ENCODE measurements at places on chromosomes 7 and 10.

GRCh38 chr10:44966129-44966815, 6.7 kb downstream of the RASSF4 start:
- no peak for DNase-seq

DNA sequence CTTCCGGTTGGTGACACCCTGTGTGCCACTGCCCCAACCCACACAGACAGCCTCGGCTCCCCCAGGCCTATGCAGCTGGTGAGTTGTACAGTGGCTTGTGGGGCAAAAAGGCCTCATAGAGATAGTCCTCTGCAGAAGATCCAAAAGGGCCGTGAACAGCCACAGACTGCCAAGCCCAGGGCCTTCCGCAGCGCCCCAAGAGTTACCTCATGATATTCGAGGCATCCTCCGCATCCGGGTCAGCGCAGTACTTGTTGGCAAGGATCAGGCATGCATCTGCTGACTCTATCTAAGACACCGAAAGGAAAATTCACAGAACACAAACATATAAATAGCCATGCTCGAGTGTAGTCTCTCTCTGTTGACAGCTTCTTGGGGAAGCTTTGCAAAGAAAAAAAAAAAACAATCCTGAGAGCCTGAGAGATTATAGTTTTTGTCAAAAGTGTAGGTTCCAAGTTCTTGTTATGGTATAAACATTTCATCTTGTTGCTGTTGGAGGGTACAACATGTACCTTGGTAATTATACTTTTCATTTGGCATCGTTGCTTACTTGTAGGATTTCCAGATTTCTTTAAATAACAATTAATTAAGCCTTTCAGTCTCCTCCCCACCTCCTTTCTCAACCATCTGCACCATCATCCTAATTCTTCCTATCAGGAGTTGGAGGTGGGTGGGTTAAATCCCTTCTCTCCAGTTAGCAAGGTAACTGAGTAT, 553.0 kb downstream of the KCNMA1 start:
- no peak for DNase-seq

GRCh38 chr7:11170175-11170574, 196.5 kb downstream of the PHF14 start:
- DNase-seq = no peak

DNA sequence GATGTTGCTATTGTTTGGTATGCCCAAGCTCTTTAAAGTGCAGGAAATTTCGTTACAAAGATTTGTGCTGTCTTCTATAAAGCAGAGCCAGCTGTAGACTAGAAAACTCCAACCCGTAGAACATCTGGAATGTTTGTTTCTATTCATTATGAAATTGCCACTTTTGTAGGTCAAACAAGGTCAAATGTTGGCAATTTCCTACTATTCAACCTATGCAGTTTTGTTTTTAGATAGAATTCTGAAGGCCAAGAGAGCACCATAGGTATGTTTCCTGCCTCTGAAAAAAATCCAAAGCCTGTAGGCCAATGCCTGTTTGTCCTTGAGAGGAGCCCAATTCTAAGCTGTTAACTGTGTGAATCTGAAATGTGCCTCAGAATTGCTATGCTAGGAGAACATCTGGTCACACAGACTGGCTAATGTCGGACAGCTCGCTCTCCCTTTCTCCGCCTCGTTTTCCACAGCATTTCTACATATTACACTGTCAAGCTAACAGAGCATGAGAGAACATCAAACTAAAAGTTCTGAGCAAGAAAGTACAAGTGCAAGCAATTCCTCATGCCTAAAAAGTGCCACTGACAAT, 267.2 kb upstream of the LRGUK start:
- no peak for DNase-seq

DNA sequence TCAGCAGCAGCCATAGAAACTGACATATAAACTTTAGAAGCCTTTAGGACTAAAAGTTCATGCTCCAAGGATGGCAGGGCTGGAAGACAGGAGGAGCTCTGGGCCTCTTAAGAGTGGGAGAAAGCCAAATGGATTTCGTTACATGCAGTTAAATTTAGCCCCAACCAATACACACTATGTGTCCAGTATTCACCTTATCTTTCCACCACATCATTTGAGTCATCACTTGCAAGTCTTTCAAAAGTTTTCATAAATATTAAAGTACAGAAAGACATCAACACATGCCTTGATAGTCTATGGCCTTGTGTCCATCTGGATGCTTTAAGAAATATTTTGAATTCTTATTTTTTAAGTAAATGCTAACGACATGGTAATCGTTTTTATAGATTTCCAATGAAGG, 392.4 kb upstream of the LRRN3 start:
- no peak for DNase-seq

DNA sequence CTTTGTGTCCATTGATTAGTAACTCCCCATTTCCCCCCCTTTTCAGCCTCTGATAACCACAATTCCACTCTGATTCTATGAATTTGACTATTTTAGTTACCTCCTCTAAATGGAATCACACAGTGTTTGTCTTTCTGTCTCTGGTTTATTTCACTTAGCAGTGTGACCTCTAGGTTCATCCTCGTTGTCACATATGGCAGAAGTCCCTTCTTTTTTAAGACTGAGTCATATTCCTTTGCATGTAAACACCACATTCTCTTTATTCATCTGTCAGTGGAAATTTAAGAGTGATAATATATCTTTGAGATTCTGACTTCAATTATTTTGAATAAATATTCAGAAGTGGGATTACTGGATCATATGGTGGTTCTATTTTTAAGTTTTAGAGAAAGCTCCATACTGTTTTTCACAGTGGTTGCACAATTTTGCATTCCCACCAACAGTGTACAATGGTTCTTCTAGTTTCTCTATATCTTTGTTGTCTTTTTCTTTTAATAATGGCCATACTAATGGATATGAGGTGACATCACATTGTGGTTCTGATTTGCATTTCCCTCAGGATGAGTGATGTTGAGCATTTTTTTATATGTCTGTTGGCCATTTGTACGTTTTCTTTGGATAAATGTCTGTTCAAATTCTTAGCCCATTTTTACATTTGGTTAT, 126.1 kb upstream of the GRB10 start:
- no peak for DNase-seq

DNA sequence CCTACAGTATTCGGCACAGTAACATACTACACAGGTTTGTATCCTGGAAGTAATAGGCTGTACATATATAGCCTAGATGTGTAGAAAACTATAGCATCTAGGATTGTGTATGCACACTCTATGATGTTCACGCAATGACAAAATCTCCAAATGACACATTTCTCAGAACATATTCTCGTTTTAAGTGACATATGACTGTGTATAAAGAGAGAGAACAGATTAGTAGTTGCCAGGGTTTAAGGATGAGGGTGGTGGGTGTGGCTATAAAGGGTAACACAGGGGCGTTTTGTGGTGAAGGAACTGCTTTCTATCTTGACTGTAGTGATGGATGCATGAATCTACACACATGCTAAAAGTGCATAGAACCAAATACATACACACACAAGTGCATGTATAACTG, 101.2 kb downstream of the ARL4A start:
- DNase-seq = no peak

GRCh38 chr7:151115121-151115835, 29.0 kb downstream of the AGAP3 start:
- DNase-seq = no peak

DNA sequence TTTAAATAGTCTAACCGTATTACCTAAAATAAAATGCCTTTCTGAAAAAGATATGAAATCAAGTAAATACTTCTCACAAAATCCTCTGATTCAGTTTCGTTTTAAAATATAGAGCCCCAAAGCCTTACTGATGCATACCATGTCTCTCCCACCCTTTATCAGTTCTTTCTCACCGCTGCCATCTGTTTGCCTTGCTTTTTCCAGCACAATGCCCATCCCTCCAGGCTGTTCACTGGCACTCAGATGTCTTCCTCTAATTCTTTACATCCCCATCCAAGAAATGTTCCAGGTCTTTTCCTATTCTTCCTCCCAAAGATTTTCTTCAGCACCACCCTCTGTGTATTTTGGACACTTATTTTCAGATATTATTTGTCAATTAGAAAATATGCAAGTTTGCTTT, 116.5 kb upstream of the LRRN3 start:
- DNase-seq = no peak

DNA sequence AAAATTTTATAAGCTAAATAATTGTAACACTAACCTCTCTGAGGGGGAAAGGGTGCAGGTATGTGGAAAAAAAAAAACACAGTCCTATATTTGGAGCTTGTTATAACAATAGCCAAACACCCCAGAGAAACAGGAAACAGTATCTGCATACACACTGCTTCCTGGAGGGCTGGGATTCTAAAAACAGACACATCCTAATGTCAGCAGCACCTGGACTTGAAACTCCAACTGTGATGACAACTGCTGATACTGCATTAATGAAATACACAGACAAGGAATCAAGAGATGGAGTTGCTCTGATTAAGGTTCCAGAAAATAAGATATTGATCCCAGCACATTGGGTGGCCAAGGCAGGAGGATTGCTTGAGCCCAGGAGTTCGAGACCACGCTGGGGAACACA, 9.3 kb downstream of the DAGLB start:
- no peak for DNase-seq

DNA sequence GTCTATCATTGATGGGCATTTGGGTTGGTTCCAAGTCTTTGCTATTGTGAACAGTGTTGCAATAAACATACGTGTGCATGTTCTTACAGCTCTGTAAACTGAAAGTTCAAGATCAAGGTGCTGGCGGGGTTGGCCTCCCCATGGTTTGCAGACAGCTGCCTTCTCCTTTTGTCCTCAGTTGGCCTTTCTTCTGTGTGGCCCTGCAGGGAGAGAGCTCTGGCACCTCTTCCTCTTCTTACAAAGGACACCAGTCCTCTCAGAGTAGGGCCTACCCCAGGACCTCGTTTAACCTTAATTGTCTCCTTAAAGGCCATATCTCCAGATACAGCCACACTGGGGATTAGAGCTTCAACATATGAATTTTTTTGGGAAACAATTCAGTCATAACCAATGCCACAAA, 462.7 kb downstream of the TCERG1L start:
- no peak for DNase-seq

GRCh38 chr7:106590209-106590816, 70.6 kb downstream of the CCDC71L start:
- no peak for DNase-seq

DNA sequence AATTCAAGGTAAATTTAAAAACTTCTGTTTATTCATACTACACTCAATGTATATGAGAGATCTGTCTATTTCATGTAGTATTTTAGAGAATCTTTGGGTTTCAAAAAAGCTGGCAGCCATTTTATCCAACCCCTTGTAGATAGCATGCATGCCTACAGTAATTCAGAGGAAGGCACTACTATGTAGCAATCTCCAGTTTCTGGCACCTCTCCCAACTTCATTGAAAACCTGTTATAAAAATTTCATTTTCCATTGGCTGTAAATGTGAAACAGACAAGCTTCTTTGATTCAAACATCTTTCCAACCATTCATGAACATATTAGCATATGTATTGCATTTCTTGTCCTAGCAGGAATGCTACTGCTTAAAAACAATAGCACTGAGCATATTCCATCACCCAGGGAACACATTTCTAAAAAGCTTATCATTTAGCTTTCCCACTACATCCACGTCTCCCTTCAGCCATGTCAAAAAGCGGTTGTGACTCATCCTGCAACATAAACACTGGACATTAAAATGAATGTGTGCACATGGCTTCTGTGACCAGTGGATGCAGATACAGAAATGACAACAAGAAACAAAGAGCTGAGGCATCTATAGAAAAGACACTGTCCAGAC, 330.4 kb upstream of the AOAH start:
- no peak for DNase-seq

DNA sequence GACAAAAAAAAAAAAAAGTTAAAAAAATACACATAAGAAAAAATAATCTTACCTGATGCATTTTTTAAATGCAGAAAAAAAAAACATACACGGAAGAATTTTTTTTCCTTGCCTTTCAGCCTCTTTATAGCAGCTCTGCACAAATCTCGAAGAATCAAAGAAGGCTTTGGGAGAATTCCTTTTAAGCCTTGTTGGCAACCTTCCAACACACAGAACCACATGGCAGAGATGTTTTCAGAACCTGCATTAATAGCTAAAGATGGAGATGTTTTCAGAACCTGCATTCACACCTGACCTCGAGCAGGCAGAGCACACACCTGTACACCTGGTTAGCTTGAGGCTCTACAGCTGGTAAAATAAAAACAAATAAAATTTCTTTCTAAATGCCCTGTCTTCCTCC, 65.6 kb downstream of the DOCK4 start:
- no peak for DNase-seq

GRCh38 chr7:79590916-79591623, 137.6 kb upstream of the MAGI2 start:
- DNase-seq = no peak

GRCh38 chr7:118609207-118609606, 384.7 kb downstream of the ANKRD7 start:
- no peak for DNase-seq

DNA sequence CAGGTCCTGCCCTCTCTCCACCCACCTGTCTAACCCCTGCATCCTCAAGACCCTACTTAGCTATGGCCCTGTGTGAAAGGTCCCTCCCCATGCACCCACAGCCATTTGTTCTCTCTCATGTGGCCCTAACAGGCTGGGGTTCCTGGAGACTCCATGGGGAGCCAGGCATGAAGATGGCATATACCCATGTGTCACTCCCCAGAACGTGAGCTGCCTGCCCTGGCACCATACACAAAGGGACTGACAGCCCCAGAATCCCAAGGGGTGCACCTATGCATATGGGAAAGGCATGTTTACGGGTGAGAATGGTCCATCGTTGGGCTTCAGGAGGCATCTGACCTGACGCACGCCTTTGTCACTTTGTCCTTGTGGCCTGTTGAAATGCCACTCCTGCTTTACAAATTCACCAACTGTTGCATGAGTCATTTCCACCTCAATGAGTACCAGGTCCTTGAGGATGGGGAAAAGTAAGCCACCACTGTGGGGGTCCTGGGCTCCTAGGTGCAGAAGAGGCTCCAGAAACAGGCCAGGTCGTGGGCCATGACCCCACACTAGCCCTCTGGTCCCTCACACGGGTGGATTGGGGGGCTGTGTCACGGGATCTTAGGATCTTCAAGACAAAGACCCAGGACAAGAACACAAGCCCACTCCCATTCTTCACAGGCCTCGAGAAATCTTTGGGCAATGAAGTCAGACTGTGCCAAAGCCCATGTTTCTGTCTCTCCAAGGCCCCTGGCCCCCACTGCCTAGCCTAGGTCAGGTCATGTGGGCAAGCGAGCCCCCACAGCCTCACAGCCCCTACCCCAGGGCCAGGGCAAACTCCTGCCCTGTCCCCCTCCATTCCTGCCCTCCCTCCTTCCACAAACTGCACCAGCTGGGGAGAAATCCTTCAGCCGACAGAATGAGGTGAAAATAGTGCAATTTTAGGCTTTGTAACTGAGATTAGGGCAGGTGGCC, 8.6 kb downstream of the GPRIN2 start:
- no peak for DNase-seq

DNA sequence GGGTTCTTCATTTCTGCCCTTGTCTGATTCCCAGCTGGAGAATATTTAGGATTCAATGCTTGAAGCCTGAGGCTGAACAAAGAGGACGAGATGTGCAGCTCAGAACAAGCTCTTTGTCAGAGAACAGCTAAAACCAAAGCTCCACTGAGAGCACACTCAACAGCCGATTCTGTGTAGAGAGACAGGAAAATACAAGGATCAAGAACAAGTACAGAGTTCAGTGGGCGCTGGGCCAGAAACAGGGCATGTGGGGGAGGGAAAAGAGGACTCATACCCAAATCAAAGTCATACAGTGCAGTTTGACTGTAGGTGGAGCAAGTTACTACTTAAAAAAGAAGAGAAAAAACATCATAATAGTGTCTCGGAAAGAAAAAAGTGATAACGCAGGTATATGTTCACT, at the start of gene AGMO:
Gene AGMO (minus strand): TSS at position 181 of the 400 bp plus-strand sequence.
- DNase-seq = no peak

GRCh38 chr7:31107106-31108090, 55.3 kb downstream of the ADCYAP1R1 start:
- DNase-seq = no peak

GRCh38 chr10:49791100-49791499, 29.0 kb upstream of the OGDHL start:
- DNase-seq = no peak

Measured in stimulated activated CD8-positive, alpha-beta memory T cell treated with anti-CD3 and anti-CD28 coated beads, Interleukin-12 subunit alpha, Interleukin-12 subunit beta, amount 100 ng/mL, for 4 hours (primary cell).